Stimulated activated CD4-positive, alpha-beta T cell treated with anti-CD3 and anti-CD28 coated beads, Interleukin-4, amount 100 ng/mL, for 48 hours (primary cell): ENCODE measurements at places on chromosomes 4 and X.
A peak's percentile ranks its signal among the peaks of the same experiment; 100 is the strongest.

GRCh38 chr4:23061431-23061830 lies 368.7 kb downstream of the GBA3 start:
- no peak for DNase-seq

- DNase-seq: no peak
Measured at GRCh38 chr4:163663454-163664225, 169.2 kb downstream of the TMA16 start.

DNA sequence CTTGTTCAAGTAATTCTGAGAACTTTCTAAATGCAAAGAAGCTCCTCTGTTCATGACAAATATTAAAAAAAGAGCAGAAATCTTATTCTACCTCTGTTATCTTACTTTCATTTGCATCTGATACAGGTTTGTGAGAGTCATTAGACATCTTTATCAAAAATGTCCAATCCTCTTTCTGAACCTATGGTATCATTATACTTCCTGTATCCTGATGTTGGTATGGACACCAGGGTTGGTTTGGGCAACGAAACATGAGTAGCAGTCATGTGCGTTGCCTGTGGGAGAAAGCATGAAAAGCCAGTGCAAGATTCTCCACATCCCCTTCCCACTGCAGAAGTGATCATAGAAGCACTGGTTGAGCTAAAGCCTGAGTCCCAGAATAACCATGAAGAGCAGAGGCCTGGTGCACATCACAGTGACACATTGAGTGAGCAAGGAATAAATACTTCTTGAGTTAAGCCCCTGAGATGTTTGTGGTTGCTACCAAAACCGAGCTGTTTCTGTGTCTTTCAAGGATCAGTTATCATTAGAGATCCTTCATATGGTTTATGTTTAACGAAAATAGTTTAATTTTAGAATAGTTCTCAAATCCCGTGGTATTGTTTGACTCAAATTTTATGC lies 197.2 kb downstream of the BANK1 start:
- no peak for DNase-seq

DNA sequence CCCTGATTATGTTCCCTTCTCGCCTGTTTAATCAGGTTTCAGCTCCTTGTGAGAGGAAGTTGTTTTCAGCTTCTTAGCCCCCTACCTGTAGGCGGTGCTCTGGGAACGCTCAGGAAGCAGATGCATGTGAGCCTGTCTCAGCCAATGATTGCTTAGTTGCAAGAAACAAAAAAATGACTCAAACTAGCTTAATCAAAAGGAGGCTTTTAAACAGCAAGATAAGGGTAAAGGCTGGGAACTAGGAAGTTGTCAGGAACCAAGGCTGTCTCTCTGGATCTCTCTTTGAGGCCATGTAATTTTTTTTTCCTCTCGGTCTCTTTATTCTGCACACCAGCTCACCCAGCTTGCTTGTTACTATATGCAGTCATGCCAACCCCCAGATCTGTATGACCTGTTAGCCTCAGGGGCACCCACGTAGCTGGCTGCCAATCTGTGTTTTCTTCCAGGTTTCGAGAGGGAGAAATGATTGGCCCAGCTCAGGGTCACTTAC lies 109.1 kb downstream of the PTTG2 start:
- DNase-seq: peak; percentile 11

- no peak for DNase-seq
Measured at GRCh38 chrX:13463608-13464007, 105.8 kb upstream of the EGFL6 start.

DNA sequence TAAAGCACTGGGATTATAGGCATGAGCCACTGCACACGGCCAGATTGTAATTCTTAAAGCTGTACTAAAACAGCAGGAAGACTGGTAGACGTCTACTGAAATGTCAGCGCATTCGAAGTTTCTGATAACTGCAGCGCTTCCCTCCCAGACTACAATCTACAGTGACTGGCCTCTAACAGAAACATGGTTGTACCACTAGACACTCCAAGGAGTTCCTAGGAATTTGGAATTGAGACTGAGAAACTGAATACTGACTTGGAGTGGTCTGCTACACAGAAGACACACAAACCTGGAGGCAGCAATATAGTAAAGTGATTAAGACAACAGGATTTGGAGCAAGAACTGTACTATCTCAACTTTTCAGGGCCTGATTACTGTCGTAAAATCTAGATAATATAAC lies 937 bp downstream of the HELQ start:
- DNase-seq: no peak
